ENCODE measurements at places on chromosomes 3 and 15.

GRCh38 chr3:63791974-63792373 is 27.1 kb upstream of the C3orf49 start:
- no peaks in the 10 kb centered on the region for H3K4me1 ChIP-seq
- DNase-seq, result no peak
- no peak overlapping the region for H3K27ac ChIP-seq

GRCh38 chr3:9111417-9111816 is 138.0 kb downstream of the SRGAP3 start:
- H3K4me3 ChIP-seq, result no peak overlapping the region
- no peak overlapping the region for H3K27ac ChIP-seq
- DNase-seq, result no peak
- no peaks in the 10 kb centered on the region for H3K4me1 ChIP-seq
- H3K27me3 ChIP-seq, result no peaks in the 10 kb centered on the region
- H3K36me3 ChIP-seq, result no peaks in the 10 kb centered on the region

- H3K27ac ChIP-seq, result no peak overlapping the region
- peaks cover 2% of the 10 kb centered on the region for H3K27me3 ChIP-seq
- H3K36me3 ChIP-seq, result no peaks in the 10 kb centered on the region
- DNase-seq, result no peak
- peaks cover 10% of the 10 kb centered on the region for H3K4me1 ChIP-seq
Measured at GRCh38 chr3:127070776-127071175, 87.9 kb downstream of the PLXNA1 start.

DNA sequence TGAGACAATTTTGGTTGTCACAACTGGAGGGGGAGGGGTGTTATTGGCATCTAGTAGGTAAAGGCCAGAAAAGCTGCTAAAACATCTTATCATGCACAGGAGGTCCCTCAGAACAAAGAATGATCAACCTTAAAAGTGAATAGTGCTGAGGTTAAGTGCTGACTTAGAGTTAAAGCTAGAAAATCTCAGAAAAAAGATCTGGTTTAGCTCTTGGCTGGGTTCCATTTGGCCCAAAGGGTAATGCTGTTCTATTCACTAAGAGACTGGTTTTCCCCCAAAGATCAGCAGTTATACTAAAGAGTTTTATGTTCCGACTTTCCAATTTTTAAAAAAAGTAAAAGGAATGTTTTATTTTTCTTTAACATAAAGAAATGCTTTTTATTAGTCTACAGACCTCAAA is 15.6 kb downstream of the DCBLD2 start:
- H3K36me3 ChIP-seq, result peaks cover 2% of the 10 kb centered on the region
- peaks cover 2% of the 10 kb centered on the region for H3K27me3 ChIP-seq
- H3K4me1 ChIP-seq, result no peaks in the 10 kb centered on the region
- no peak overlapping the region for H3K27ac ChIP-seq

- no peak for DNase-seq
- H3K27ac ChIP-seq, result peak overlapping the region; percentile 61
- H3K36me3 ChIP-seq, result peaks cover 32% of the 10 kb centered on the region
- no peak overlapping the region for H3K4me3 ChIP-seq
Measured at GRCh38 chr3:105988540-105989212, 119.9 kb upstream of the CBLB start.

- H3K4me1 ChIP-seq, result peaks cover 41% of the 10 kb centered on the region
- H3K27me3 ChIP-seq, result no peaks in the 10 kb centered on the region
- no peak for DNase-seq
- peaks cover 22% of the 10 kb centered on the region for H3K36me3 ChIP-seq
Measured at GRCh38 chr3:48548126-48548525, 8.5 kb downstream of the PFKFB4 start.

- H3K27me3 ChIP-seq, result no peaks in the 10 kb centered on the region
- peak overlapping the region; percentile 99 for H3K27ac ChIP-seq
- H3K4me1 ChIP-seq, result peaks cover 35% of the 10 kb centered on the region
- peak overlapping the region; percentile 82 for H3K4me3 ChIP-seq
Measured at GRCh38 chr15:50355980-50356379, 982 bp upstream of the GABPB1 start.

DNA sequence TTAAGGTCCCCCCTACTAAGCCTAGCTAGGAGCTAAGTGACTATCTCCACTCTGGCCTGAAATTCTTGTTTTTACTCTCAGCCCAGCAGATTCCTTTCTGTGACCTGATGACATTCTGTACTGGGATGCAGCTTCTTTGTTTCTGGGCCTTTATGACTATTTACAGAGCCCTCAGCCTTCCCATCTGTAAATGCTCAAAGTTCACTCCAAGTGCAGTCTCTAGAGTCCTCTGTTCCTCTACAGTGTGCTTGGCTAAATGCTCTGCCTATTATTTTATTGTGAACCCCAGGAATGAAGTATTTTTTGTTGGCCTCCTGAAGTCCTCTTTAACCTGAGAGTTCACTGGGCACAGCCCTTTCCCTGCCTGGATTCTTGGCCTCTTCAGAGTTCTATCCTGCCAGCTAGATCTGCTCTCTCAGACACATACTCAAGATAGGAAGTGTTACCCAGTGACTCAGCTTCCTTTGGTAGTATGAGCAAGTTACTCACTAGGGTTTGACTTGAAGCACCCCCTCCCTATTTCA is 278.1 kb upstream of the P2RY1 start:
- H3K4me1 ChIP-seq, result peaks cover 9% of the 10 kb centered on the region
- H3K27ac ChIP-seq, result no peak overlapping the region
- DNase-seq, result no peak

GRCh38 chr3:125647318-125648014 is 52.2 kb upstream of the OSBPL11 start:
- DNase-seq, result no peak
- no peak overlapping the region for H3K4me3 ChIP-seq
- no peak overlapping the region for H3K27ac ChIP-seq

GRCh38 chr3:167302678-167303077 is 77.4 kb downstream of the ZBBX start:
- no peak for DNase-seq
- H3K27me3 ChIP-seq, result no peaks in the 10 kb centered on the region
- no peak overlapping the region for H3K27ac ChIP-seq
- H3K4me1 ChIP-seq, result no peaks in the 10 kb centered on the region
- H3K4me3 ChIP-seq, result no peak overlapping the region

DNA sequence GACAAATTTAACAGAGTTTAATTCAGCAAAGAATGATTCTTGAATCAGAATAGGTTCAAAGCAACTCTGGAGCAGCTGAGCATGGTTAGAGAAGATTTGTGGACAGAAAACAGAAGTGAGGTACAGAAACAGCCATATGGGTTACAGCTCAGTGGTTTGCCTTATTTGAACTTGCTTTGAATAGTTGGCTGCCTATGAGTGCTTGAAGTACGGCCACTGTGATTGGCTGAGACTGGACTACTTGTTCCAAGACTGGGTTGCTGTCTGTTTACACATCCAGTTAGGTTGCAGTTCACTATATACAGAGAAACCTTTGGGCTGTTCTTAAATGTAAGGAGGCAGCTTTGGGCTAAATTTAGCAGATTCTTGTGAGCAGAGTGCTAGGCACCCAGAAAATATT is 79.4 kb upstream of the CADPS start:
- H3K27ac ChIP-seq, result no peak overlapping the region
- no peaks in the 10 kb centered on the region for H3K36me3 ChIP-seq
- DNase-seq, result no peak
- H3K4me3 ChIP-seq, result no peak overlapping the region
- H3K27me3 ChIP-seq, result no peaks in the 10 kb centered on the region

GRCh38 chr3:45034612-45035252 is 8.6 kb downstream of the CLEC3B start:
- H3K4me1 ChIP-seq, result peaks cover 30% of the 10 kb centered on the region
- peak overlapping the region; percentile 3 for H3K4me3 ChIP-seq
- peaks cover 31% of the 10 kb centered on the region for H3K27me3 ChIP-seq
- peak; percentile 46 for DNase-seq

DNA sequence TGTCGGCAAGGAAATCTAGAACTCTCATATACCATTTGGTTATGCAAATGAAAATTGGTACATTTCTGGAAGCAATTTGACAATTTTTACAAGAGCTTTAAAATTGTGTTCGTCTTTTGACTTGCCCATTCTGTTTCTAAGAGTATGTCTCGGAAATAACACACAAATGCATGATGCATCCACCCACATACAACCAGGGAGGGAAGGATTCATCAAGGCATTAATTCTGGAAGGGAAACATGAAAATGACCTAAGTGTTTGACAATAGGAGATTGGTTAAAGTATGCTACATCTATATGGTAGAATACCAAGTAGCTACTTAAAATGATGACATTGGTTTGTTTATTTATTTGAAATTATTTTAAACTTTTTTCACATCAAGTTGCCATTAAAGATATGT is 58.6 kb downstream of the PIAS1 start:
- peaks cover 30% of the 10 kb centered on the region for H3K36me3 ChIP-seq
- DNase-seq, result no peak
- no peak overlapping the region for H3K4me3 ChIP-seq
- no peak overlapping the region for H3K27ac ChIP-seq

- DNase-seq, result no peak
- no peaks in the 10 kb centered on the region for H3K27me3 ChIP-seq
- H3K4me1 ChIP-seq, result no peaks in the 10 kb centered on the region
- H3K4me3 ChIP-seq, result no peak overlapping the region
- no peak overlapping the region for H3K27ac ChIP-seq
Measured at GRCh38 chr15:93366387-93367100, 277.5 kb upstream of the RGMA start.

DNA sequence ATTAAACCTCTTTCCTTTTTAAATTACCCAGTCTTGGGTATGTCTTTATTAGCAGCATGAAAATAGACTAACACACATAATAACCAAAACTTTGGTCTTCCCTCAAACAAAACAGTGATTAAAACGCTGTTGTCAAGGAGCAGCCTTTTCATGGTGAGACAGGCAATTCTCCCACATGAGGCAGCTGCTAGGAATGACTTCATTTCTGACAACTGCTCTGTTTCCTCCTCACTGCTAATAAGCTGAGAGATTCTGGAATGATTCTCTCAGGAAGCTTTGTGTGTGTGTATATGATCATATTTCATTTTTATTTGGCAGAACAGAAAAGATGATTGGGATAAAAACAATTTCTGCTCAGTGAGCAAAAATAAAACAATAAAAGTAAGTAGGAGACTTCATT is 580.6 kb upstream of the ADAMTS9 start:
- no peak overlapping the region for H3K4me3 ChIP-seq
- H3K27me3 ChIP-seq, result no peaks in the 10 kb centered on the region
- H3K36me3 ChIP-seq, result no peaks in the 10 kb centered on the region
- H3K4me1 ChIP-seq, result no peaks in the 10 kb centered on the region
- no peak for DNase-seq

DNA sequence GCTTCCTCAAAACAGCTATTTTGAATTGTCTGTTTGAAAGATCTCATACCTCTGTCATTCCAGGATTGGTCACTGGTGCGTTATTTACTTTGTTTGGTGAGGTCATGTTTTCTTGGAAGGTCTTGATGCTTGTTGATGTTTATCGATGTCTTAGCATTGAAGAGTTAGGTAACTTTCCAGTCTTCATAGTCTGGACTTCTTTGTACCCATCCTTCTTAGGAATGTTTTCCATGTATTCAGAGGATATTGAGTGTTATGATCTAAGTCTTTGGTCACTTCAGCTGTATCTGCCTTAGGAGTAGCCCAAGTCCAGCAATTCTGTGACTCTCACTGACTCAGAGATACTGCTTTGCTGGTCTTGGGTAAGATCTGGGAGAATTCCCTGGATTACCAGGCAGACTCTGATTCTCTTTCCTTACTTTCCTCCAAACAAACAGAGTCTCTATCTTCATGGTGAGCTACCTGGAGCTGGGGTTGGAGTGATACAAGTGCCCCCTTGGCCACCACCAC is 398.6 kb downstream of the ZIC4 start:
- DNase-seq, result no peak
- H3K4me3 ChIP-seq, result no peak overlapping the region
- H3K4me1 ChIP-seq, result no peaks in the 10 kb centered on the region
- no peak overlapping the region for H3K27ac ChIP-seq
- no peaks in the 10 kb centered on the region for H3K36me3 ChIP-seq
- no peaks in the 10 kb centered on the region for H3K27me3 ChIP-seq

DNA sequence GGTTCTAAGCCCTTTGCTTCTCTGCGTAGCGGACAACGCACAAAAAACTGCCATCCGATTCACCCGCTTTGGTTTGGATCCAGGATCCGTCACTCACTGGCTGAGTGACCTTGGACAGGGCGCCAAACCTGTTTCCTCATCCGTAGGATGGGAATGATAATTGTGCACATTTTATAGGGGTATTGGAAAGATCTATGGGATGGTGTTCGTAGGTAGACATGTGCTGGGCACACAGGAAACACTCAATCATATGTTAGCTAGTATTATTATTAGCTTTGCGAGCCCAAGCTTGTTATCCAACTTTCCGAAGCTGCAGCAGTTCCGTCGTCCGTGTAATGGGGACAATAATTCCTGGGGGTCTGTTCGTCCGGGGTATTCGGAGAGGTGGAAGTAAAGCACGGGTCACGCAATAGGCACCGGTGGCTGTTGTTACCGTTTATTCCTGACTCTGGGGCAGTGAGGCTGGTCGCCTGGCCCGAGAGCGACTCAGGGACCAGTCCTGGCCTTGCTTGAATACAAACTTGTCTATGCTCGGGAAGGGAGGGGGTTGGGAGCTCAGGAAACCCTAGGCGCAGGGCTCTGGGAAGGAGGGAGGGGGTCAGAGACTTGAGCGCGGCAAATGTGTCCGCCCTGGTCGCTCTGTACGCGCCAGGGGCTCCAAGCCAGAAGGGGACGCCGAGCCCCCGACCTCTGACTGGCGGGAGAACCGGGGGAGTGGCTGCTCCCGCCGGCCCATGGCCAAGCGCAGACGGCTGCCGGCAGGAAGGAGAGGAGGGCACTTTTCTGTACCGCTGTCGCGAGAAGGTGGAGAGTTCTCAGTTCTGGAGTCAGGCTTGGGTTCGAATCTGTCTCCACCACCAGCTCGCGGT is 1.3 kb downstream of the SPSB4 start:
- no peak for DNase-seq
- no peak overlapping the region for H3K27ac ChIP-seq
- no peaks in the 10 kb centered on the region for H3K36me3 ChIP-seq

GRCh38 chr3:114060906-114061655 is 4.5 kb downstream of the QTRT2 start:
- no peaks in the 10 kb centered on the region for H3K27me3 ChIP-seq
- H3K36me3 ChIP-seq, result peaks cover 16% of the 10 kb centered on the region
- H3K4me1 ChIP-seq, result peaks cover 31% of the 10 kb centered on the region
- no peak overlapping the region for H3K27ac ChIP-seq
- no peak for DNase-seq
- no peak overlapping the region for H3K4me3 ChIP-seq

DNA sequence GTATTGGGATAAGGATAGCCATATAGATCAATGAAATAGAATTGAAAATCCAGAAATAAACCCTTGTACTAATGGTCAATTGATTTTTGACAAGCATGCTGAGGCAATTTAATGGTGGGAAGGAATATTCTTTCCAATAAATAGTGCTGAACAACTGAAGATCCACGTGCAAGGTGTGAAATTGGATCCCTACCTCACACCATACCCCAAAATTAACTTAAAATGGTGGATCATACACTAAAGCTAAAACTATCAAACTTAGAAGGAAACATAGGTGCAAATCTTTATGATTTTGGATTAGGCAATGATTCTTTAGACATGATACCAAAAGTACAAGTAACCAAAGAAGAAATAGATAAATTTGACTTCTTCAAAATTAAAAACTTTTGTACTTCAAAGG is 22.1 kb upstream of the SYNM start:
- peaks cover 33% of the 10 kb centered on the region for H3K27me3 ChIP-seq
- no peaks in the 10 kb centered on the region for H3K4me1 ChIP-seq
- no peak for DNase-seq

GRCh38 chr15:55288006-55288717 is 1.5 kb downstream of the RAB27A start:
- H3K27me3 ChIP-seq, result no peaks in the 10 kb centered on the region
- H3K36me3 ChIP-seq, result peaks cover 19% of the 10 kb centered on the region
- H3K27ac ChIP-seq, result peak overlapping the region; percentile 95
- H3K4me1 ChIP-seq, result peaks cover 56% of the 10 kb centered on the region
- H3K4me3 ChIP-seq, result peak overlapping the region; percentile 93
